ENCODE measurements at places on chromosomes 3 and 15. TPM values are rescaled to one million over a fixed set of nuclear protein-coding genes. Genes with fewer than 3 reads are reported as not detected.

The CDC25A gene
- total RNA-seq: 10.5 TPM

The RAB8B gene
- total RNA-seq: 34.8 TPM

The SPTBN5 gene
- 0.34 TPM for total RNA-seq

The SOX14 gene
- total RNA-seq: not detected

The LYZL4 gene
- not detected for total RNA-seq

- no peaks in the 10 kb centered on the region for H3K27me3 ChIP-seq
- H3K36me3 ChIP-seq: no peaks in the 10 kb centered on the region
- H3K4me3 ChIP-seq: no peak overlapping the region
- H3K27ac ChIP-seq: no peak overlapping the region
These were observed 191.1 kb downstream of the PLCH1 start for GRCh38 chr3:155553780-155554179.

DNA sequence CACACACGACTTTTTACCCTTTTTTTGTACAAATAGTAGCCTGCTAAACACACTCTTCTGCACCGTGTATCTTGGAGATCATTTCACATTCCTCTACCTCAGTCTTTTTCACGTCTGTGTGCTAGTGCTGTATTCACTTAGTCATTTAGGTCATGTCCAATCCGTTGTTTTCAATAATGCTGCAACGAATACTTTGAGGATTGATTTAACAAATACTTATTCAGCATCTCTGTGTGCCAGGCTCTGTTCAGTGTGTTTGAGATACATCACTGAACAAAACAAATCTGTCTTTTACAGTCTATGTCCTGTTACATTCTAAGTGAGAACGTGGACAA is 882 bp downstream of the JMJD7 start:
- H3K4me3 ChIP-seq: peak overlapping the region; percentile 91
- H3K36me3 ChIP-seq: no peaks in the 10 kb centered on the region
- H3K27me3 ChIP-seq: peaks cover 6% of the 10 kb centered on the region
- DNase-seq: no peak
- H3K4me1 ChIP-seq: peaks cover 15% of the 10 kb centered on the region
- H3K27ac ChIP-seq: peak overlapping the region; percentile 72

GRCh38 chr3:30135190-30135589 is 471.2 kb upstream of the TGFBR2 start:
- H3K27ac ChIP-seq: no peak overlapping the region
- no peak overlapping the region for H3K4me3 ChIP-seq
- no peaks in the 10 kb centered on the region for H3K27me3 ChIP-seq
- H3K4me1 ChIP-seq: peaks cover 2% of the 10 kb centered on the region

DNA sequence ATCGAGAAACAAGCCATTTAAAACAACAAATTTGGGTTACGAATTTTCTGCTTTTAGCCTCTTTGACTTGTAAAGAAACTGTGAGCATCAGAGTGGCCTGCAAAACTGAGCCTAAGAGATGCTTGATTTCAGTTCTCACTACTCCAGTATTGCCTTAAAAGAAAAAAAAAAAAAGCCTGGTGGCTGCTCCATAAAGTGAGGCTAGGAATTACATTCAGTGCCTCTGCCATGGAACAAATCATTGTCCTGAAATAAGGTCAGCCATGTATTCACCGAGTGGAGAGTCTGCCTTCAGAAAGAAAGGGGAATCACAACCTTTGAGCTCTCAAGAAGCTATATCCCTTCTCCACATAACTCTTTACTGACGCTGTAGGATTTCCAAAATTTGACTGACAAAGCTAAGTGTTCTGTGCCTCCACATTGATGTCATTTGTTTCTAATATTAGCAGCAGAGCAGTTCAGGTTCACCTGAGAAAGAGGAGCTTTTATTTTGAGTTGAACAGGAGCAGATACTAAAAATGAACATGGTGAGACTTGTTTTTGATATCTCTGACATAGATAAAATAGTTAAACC is 137.3 kb downstream of the SSR3 start:
- H3K36me3 ChIP-seq: no peaks in the 10 kb centered on the region
- H3K4me1 ChIP-seq: no peaks in the 10 kb centered on the region
- H3K4me3 ChIP-seq: no peak overlapping the region
- DNase-seq: no peak

GRCh38 chr15:39583596-39584265 is 2.9 kb downstream of the THBS1 start:
- peak overlapping the region; percentile 86 for H3K27ac ChIP-seq
- peaks cover 57% of the 10 kb centered on the region for H3K4me1 ChIP-seq
- H3K27me3 ChIP-seq: peaks cover 69% of the 10 kb centered on the region
- peak; percentile 95 for DNase-seq
- peaks cover 77% of the 10 kb centered on the region for H3K36me3 ChIP-seq

Data from HFFc6 (cell line).